ENCODE measurements at places on chromosomes 11 and 22. TPM values are rescaled to one million over a fixed set of nuclear protein-coding genes. Genes with fewer than 3 reads are reported as not detected.

- DNase-seq = no peak
Measured at GRCh38 chr22:41801886-41802285, 1.4 kb downstream of the CCDC134 start.

DNA sequence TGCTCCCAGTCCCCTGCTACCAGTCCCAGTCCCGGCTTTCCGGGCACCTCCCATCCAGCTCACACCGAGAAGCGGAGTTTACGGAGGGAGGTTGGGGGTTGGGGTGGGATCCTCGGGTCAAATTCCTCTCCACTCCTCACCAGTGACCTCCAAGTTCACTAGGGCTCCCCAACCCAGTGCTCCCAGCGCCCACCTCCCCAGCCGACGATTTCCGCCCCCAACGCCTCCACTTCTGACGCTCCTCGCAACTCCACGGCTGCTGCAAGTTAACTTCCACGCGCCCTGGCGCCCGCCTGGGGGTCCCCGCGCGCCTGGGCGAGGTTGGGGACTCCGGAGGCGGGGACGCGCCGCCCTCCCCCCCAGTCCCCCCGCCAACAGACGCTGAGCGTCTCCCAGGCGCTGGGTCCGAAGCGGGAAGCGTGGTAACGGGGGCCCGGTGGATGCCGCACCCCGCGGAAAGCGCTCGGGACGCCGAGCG is 526 bp downstream of the TPST2 start:
- DNase-seq = peak; percentile 44

KCNQ1 gene
- 25.2 TPM for total RNA-seq

DNA sequence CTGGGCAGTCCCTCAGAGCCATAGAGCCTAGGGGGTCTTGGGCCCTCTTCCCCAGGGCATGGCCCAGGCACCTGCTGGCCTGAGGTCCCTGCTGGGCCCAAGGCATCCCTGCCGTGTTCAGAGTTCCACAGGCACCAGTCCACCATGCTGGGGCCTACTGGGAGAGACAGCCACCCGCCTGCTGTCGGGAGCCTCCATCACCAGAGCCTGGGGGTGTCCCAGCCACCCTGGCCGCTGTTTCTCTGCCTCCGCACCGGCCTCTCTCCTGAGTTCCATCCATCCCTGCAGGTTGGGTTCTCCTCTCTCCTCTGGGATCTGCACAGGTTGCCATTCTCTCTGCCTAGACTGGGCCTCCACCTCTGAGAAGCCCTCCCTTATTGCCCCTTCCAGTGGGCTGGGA is 68.6 kb downstream of the KCNQ1 start:
- peak; percentile 4 for DNase-seq

DNA sequence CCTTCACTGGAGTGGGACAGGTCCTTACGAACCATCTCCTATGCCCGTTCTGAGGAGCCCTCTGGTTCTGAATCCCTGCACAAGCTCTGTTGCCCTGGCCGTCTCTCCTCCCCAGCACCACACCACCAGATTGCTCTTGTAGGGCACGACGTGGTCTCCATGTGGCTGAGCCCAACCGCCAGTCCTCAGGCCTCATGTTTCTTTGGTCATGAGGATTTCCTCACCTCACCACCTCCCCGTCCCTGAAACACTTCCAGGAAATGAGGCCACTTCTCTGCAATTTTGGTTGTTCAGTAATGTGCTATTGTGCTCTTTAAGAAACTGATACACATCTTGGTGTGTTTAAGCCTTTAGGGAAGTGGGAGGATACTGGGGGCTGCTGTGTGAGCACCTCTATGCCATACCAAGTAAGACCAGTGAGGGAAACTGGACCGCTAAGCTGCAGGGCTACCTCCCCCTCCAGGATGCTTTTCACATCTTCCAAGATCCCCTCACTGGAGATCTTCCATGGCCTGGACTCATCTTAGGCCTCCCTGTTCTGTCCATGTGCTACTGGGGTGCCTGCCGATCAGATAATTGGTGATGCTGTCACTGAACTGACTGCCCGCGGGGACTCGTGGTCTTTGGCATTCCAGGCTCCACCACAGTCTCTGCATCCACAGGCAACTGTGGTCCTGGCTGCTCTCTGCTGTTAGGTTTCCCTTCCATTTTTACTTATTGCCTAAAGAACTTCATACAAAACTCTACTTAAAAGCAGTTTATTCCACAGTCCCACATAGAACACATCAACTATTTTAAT is 21.9 kb downstream of the DRICH1 start:
- no peak for DNase-seq

CRYAB gene
- total RNA-seq = 19.3 TPM

DCHS1 gene
- total RNA-seq = 4.1 TPM

- DNase-seq = no peak
Measured at GRCh38 chr11:112499153-112499880, 238.7 kb upstream of the PLET1 start.

CDC45 gene
- total RNA-seq = 0.90 TPM

GRCh38 chr11:75635066-75635862 is 33.6 kb downstream of the MAP6 start:
- DNase-seq = no peak

DNA sequence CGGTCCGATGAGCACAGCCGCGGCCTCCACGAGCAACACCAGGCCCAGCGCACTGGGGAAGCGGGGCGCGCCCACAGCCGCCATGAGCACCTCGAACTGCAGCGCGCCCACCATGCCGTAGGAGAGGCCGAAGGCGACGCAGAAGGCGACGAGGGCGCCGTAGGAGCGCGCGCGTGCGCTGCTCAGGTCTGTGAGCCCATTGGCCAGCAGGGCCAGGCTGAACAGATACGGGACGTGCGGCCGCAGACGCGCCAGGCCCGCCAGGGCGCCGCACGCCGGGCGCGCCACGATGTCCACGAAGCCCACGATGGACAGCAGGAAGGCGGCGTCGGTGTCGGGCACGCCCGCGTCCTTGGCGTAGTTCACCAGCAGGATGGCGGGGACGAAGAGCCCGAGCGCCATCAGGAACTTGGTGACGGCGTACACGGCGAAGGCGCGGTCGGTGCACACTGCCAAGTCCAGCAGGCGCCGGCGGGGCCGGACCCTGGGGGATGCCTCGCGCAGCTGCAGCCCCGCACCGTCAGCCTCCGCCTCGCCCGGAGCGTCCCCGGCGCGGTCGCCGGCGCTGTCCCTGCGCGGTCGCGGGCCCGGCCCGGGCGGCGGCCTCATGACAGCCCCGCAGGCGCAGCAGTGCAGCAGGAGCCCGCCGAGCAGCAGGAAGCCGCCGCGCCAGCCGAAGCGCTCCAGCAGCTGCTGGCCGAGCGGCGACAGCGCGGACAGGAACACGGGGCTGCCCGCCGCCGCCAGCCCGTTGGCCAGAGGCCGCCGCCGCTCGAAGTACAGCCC is 2.9 kb downstream of the SLC16A8 start:
- DNase-seq = no peak

DNA sequence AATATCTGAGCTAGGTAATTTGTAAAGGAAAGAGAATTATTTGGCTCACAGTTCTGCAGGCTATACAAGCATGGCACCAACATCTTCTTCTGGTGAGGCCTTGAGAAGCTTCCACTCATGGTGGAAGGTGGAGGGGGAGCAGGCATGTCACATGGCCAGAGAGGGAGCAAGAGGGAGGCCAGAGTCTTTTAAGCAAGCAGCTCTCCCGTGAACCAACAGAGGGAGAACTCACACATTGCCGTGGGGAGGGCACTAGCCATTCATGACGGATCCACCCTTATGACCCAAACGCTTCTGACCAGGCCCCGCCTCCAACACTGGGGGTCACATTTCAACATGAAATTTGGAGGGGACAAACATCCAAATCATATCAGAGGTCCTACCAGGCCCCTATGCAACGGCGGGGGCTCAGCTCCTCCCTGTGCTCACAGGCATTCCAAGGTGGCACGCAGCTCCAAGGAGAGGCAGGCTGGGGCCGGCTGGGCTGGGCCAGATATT is 4.6 kb downstream of the C11orf96 start:
- DNase-seq = no peak

GRCh38 chr11:103987629-103988594 is 48.5 kb upstream of the DDI1 start:
- no peak for DNase-seq

GRCh38 chr22:23791738-23792645 is 5.2 kb downstream of the SMARCB1 start:
- DNase-seq = no peak

DNA sequence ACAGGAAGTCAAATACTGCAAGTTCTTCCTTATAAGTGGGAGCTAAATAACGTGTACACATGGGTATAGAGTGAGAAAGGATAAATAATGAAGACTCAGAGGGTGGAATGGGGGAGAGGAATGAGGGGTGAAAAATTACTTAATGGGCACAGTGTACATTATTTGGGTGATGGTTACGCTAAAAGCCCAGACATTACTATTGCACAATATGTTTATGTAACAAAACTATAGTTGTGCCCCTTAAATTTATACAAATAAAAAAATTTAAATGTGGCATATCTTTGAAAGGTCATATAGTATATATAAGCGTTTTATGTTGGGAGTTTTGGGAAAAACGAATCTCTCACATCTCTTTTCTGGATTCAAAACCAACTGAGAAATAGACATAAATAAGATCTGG is 96.1 kb downstream of the KIF18A start:
- no peak for DNase-seq

- no peak for DNase-seq
Measured at GRCh38 chr11:60235321-60235720, 7.6 kb downstream of the MS4A4E start.

SCGB1C1 gene
- not detected for total RNA-seq

TRIM64 gene
- not detected for total RNA-seq

B4GALNT4 gene
- 1.9 TPM for total RNA-seq

DNA sequence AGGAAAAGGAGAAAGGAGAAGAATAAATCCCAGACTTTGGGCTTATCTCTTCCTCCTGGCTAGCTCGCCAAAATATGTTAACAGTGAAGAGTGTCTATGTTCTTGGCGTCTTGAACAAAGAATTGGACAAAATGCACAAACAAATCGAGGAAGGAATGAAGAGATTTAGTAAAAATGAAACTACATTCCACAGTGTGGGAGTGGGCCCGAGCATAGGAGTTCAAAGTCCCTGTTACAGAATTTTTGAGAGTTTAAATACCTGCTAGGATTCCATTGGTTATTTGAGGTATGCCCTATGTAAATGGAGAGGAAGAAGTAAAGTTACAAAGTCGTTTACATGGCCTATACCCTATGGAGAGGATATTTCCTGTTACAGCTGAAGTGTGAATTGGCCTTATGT is 525.1 kb upstream of the CNTN5 start:
- DNase-seq = no peak

DNA sequence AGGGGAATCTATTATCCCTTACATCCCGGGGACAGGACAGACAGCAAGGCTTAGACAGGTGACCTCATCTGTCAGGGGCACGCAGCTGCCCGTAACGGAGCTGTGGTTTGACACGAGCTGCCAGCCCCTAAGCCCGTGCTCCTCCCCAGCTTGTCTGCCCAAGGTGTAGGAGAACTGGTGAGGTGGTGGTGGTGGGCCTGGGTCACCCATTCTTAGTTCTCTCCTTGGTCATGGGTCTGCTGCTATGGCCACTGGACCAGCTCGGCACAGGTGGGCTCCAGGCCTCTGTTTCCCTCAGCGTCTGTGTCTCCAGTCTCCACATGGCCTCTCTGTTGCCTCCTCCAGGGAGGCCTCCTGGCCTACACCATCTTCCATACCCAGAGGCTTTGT is 5.4 kb downstream of the PARVG start:
- DNase-seq = no peak

- DNase-seq = no peak
Measured at GRCh38 chr22:37482244-37482643, 3.9 kb downstream of the MFNG start.

DEFB131B gene
- total RNA-seq = not detected

DNA sequence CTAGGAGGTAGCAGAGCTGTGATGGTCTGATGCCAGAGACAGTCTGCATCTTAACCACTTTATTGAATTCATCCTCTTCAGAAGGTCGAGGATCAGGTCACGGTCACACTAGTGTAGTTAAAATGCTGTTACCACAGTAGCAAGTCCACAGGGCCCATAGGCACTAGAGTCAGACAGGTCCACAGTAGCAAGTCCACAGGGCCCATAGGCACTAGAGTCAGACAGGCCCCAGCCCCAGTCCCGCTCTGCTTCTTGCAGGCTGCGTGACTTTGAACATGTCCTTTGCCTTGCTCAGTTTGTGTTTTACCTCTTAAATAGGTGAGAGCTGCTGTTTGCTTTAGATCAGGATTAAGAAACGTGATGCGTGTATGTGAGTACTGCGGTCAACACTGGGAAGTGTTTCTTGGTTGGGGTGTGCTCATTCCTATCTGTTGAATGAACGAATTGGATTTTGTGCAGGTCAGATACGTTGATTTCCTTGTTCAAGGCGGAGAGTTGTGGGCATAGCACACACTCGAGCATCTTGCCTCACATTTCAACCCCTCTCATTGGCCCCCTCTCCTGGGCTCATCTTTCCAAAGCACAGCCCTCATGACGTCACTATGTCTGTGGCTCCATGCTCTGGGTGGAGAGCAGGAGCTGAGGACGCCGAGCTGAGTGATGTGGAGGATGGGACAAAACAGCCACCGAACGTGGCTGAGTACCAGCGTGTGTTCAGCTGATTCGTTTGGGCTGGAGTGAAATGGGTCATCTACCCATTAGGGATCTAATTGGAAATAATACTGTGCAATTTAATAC is 191.7 kb downstream of the TBC1D22A start:
- no peak for DNase-seq

DNA sequence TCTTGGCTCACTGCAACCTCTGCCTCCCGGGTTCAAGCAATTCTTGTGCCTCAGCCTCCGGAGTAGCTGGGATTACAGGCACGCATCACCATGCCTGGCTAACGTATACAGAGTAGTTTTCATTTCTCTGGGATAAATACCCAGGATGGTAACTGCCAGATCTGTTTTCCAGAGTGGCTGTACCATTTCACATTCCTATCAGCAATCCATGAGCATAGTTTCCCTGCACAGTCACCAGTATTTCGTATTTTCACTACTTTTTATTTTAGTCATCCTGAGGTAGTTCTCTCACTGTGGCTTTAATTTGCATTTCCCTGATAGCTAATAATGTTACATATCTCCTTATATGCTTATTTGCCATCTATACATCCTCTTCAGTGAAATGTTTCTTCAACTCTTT is 11.0 kb upstream of the SCARF2 start:
- DNase-seq = no peak

PRR33 gene
- not detected for total RNA-seq

- no peak for DNase-seq
Measured at GRCh38 chr22:36111316-36111715, 49.2 kb downstream of the APOL3 start.

- DNase-seq = no peak
Measured at GRCh38 chr22:39634530-39635405, 64.2 kb downstream of the CACNA1I start.

DNA sequence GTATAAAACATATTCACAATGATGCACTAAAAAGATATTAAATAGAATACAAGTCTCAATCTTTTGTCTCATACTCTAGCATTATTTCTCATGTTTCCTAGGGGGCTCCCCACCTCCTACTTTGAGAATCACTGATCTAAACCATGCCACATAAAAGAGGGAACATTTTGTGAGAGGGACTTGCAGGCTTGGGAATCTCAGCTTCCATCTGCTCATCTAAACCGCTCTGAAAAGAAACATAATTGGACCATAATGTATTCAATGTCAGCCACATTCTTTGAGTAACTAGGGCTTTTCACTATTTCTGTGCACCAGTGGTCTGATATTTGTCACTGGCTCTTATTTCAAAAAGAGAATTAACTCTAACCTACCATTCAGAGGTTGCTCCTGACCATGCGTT is 6.4 kb upstream of the CSRP3 start:
- DNase-seq = no peak

GRCh38 chr11:78902771-78903507 is 328.3 kb upstream of the NARS2 start:
- DNase-seq = no peak

All from pancreas (tissue), 10 donors.